ENCODE measurements at places on chromosomes 2 and 18.

DNA sequence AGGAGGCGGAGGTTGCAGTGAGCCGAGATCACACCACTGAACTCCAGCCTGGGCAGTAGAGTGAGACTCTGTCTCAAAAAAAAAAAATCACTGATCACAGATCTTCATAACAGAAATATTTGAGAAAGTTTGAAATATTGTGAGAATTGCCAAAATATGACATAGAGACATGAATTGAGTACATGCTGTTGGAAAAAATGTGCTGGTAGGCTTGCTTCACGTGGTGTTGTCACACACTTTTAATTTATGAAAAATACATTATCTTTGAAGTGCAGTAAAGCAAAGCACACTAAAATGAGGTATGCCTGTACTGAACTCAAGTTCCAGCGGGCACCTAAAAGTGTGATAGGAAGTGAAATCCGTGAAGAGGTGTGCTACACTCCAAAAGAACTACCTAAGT lies 152.6 kb downstream of the TMEFF2 start:
- no peak for DNase-seq

GRCh38 chr2:49165662-49166061 lies 11.3 kb upstream of the FSHR start:
- DNase-seq: no peak

- no peak for DNase-seq
These were observed 313.2 kb downstream of the NR4A2 start for GRCh38 chr2:156019341-156019740.

GRCh38 chr2:111034606-111035005 lies 86.1 kb upstream of the BCL2L11 start:
- no peak for DNase-seq

GRCh38 chr18:22606563-22607283 lies 189.0 kb upstream of the CTAGE1 start:
- DNase-seq: no peak

DNA sequence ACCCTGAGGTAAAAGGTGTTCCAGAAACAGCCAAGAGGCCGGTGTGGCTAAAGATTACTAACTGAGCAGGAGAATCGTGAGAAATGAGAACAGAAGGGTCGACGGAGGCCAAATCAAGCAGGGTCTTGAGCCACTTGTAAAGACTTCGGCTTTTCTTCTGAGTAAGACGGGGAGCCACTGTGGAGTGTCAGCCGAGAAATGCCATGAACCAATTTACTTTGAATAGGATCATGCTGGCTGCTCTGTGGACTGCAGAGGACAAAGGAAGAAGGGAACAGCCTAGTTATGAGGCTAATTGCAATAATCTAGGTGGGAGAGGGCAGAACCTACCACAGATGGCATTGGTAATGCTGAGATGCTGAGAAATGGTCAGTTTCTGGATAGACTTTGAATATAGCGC lies 16.8 kb downstream of the VIT start:
- no peak for DNase-seq

DNA sequence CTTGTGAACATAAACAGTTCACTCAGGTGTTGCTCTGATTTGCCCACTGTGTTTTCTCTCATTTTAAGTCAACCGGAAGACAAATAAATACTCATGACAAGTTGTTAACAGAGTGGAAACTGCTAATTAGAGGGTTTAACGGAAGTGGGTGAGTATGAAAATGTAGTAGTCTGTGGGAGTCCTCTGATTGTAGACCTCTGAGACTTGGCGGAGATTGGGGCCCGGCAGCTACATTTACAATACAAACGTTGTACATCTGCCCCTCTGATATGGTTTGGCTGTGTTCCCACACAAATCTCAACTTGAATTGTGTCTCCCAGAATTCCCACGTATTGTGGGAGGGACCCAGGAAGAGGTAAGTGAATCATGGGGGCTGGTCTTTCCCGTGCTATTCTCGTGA lies 107.3 kb upstream of the FAM98A start:
- no peak for DNase-seq
